ENCODE measurements at places on chromosomes 7 and 10.

- no peak for DNase-seq
Measured at GRCh38 chr7:149196151-149196704, 882 bp downstream of the ZNF282 start.

DNA sequence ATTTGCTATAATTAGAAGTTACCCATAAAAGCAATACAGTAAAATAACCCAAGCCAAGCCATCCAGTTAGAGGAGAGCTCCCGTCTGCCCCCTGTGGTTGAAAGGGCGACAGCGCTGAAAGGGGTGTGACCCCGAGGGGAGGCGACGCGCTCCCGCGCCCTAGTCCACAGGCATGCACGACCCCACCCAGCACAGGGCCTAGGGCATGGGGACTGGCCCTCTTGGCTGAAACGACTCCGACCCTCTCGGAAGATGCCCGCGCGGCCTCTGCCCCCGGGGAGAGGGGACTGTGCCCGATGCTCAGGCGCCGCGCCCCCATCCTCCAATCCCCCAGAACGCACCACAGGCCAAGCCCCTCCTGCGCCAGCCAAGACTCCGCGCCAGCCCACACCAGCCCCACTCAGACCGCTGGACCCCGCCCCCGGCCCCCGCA lies 64.0 kb downstream of the CSGALNACT2 start:
- no peak for DNase-seq

GRCh38 chr10:4719036-4719435 lies 107.0 kb upstream of the AKR1E2 start:
- no peak for DNase-seq

DNA sequence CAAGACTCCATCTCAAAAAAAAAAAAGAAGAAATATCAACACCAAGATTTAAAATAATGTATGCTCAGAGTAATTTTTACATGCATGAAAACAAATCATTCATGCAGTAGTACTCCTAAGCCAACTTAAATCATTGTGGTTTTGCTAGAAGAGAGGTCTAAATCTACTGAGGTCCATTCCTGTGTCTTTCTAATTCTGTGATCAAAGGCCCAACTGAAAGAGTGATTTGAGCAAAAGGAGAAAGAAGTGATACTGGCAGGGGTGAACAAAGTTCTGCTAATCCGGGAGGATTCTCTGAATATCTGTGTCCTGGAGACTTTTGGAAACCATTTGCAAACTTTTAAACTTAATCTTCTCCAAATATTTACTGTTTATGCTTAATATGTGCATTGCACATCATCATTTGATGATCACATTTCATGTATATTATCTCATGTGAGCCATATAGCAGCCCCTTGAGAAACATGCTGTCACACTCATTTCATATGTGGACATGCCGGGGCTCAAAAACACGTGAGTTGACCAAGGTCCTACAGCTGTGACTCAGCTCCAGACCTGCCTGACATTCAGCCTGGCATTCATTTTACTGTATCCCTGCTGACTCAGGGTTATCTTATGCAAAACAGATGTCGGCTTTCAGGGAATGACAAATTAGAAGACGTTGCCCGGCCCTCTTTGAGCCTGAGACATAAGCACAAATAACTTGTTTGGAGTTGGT lies 76.4 kb downstream of the FAM107B start:
- peak; percentile 64 for DNase-seq

DNA sequence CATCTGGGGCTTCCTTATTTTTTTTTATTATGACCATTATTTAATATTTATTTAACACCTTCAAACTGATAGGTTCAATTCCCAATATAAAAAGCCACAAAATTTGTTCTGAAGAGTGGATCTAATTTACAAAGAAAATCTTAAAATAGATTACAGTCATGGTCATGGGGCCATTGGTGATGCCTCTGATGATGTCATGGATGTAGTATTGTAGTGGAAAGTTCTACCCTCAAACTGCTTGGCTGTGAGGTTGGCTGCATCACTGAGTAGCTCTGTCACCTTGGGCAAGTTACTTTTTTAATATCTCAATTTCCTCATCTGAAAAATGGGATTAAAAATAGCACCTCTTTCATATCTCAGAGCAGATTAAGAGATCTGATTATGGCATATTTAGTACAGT lies 128.5 kb downstream of the DKK1 start:
- no peak for DNase-seq

GRCh38 chr7:66099232-66099550 lies 15.5 kb upstream of the CRCP start:
- no peak for DNase-seq

DNA sequence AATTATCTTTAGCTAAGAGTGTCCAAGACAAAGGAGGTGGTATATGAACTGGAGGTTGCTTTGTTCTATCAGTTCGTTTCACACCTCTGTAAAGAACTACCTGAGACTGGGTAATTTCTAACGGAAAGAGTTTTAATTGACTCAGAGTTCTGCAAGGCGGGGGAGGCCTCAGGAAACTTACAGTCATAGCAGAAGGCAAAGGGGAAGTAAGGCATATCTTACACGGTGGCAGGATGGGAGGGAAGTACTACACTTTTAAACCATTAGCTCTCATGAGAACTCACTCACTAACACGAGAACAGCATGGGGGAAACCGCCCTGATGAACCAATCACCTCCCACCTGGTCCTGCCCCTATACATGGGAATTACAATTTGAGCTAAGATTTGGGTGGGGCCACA lies 1202.3 kb upstream of the LRRTM3 start:
- no peak for DNase-seq

DNA sequence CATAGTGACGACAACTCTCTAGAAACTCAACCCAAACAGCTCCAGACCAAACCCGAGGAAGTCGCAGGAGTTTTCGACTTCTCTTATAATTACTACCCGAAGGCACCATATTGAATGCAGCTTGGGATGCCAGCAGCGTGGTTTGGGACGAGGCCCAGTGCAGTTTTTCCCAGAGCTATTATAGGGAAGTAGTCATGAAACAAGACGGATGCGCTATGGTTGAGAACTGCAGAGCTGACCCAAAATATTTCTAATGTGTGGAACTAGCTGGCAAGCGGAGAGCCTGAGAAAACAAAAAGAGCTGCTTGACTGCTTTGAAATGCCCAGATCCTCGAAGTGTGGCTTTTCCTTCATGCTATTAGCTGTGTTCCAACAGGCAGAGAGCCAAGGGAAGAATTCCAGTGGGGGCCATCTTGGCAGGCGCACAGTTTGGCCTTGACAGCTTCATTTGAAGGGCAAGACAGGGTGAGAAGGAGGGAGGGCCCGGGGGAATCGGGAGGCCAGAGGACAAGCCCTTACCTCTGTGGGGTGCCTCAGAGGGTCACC lies 122.7 kb downstream of the CUL2 start:
- no peak for DNase-seq
